Activated gamma-delta T cell treated with Interleukin-2 at 50 U/mL for 16 hours (primary cell): ENCODE measurements at places on chromosomes 1 and 21.

- DNase-seq, result no peak
These were observed 577.8 kb downstream of the BRINP3 start for GRCh38 chr1:189899686-189900425.

DNA sequence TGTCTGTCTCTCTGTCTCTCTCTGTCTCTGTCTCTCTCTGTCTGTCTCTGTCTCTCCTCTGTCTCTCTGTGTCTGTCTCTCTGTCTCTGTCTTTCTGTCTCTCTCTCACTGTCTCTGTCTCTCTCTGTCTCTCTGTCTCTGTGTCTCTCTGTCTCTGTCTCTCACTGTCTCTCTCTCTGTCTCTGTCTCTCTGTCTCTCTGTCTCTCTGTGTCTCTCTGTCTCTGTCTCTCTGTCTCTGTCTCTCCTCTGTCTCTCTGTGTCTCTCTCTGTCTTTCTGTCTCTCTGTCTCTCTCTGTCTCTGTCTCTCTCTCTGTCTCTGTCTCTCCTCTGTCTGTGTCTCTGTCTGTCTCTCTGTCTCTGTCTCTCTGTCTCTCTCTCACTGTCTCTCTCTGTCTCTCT, 873 bp upstream of the COL6A1 start:
- no peak for DNase-seq

- peak; percentile 54 for DNase-seq
These were observed 16.4 kb upstream of the KIAA0040 start for GRCh38 chr1:175208773-175209492.

GRCh38 chr1:183604038-183604808, 14.0 kb upstream of the NCF2 start:
- DNase-seq, result no peak

- DNase-seq, result no peak
These were observed 12.3 kb downstream of the WNT3A start for GRCh38 chr1:228018961-228019721.

- no peak for DNase-seq
These were observed 112.8 kb downstream of the C1orf21 start for GRCh38 chr1:184499616-184500015.

GRCh38 chr1:938711-939489, 15.2 kb downstream of the SAMD11 start:
- DNase-seq, result no peak

- DNase-seq, result no peak
These were observed 20.6 kb upstream of the NPL start for GRCh38 chr1:182768963-182769362.

GRCh38 chr1:32539584-32540571, 651 bp downstream of the ZBTB8A start:
- DNase-seq, result no peak

DNA sequence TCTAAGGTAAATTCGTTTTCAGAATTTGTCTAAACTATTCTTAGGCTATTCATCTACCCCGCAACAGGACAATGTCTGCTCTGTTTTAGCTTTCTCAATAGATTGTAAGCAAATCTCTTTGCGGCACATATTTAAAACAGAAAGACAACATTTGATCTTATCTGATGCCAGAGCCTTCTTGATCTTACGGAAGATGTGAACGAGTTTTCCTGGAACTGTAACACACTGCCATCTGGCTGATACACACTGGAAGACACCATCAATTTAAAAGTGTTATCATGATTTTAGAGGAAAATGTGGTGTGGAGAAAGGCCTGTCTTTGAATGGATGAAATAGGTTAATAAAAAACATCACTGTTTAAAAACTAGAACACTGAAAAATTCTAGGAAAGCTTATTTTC, 36.1 kb downstream of the COA6 start:
- no peak for DNase-seq

- DNase-seq, result peak; percentile 16
These were observed 81.4 kb downstream of the NENF start for GRCh38 chr1:212514056-212514614.
